NCI-H2107 (cell line): ENCODE measurements at places on chromosomes 2 and 18.

GRCh38 chr2:79097843-79098242, 10.1 kb upstream of the REG1B start:
- DNase-seq, result no peak

DNA sequence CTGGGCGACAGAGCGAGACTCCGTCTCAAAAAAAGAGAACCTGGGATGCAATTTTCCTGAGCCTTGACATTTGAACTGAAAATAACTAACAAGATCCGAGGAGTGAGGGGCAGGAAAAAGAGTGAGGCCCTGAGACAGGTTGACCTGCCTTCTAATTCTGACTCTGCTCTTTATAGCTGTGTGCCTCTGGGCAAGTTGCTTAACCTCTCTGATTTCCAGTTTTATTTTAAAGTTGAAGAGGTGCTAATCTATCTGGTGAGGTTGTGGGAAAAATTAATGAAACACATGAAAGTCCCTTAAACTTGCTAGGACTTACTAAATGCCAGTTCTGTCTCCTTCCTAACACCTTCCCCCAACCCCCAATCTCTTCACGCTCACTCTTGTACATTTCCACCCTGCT, 108.4 kb upstream of the MGAT5 start:
- no peak for DNase-seq

DNA sequence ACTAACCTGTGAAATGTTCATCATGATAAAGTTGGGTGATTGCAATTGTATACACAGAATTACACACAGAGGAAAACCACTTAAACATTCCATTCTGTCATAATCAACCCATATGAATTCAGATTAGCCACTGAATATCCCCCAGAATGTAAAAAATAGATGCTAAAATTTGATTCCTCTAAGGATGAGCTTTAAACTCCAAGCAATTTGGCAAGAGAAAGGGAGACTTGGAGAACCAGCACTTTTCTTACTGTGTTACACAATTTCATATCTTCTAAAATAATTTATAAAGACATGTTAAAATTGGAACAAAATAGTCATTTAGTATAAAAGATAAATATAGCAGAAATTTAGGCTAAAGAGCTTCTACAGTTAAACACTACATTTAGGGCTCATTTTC, 146.3 kb upstream of the LMAN1 start:
- DNase-seq, result no peak

- DNase-seq, result no peak
Measured at GRCh38 chr2:181586569-181587081, 70.3 kb downstream of the CERKL start.

DNA sequence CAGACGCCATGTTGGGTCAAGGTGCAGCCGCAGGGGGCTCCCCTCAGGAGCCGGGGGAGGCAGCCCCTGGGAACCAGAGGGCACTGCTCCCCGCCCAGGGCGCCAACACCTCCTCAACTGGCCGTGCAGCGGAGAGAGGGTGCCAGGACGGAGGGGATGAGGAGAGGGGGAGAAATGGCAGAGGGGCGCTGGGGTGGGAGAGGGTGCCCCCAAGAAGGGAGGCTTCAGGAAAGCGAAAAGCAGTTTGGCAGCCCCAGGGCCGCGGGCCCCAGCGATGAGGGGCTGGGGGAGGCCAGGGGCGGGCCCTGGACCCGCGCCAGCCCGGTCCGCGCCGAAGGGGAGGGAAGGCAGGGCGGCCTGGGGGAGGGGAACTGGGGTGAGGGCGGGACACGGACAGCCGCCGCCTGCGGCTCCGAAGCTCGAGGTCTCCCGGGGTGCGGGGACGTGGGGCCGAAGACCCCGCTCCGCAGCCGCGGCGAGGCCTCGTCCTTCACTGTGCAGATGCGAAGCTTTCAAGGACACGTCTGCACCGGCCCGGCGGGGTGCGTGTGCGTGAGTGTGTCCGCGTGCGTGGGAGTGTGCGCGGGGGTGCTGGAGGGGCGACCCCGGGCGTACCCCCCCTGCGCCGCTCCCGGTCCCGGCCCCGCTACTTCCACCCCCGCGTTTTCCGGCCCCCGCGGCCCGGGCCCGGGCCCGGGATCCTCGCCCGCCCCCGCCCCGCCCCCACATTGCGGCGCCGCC, 1.4 kb downstream of the DNMT3A start:
- DNase-seq, result no peak

GRCh38 chr18:46294318-46294717, 190.1 kb downstream of the HAUS1 start:
- DNase-seq, result no peak

GRCh38 chr2:169853041-169853668, 25.9 kb downstream of the UBR3 start:
- no peak for DNase-seq

- peak; percentile 25 for DNase-seq
Measured at GRCh38 chr2:220215785-220216184, 588.4 kb downstream of the SLC4A3 start.

DNA sequence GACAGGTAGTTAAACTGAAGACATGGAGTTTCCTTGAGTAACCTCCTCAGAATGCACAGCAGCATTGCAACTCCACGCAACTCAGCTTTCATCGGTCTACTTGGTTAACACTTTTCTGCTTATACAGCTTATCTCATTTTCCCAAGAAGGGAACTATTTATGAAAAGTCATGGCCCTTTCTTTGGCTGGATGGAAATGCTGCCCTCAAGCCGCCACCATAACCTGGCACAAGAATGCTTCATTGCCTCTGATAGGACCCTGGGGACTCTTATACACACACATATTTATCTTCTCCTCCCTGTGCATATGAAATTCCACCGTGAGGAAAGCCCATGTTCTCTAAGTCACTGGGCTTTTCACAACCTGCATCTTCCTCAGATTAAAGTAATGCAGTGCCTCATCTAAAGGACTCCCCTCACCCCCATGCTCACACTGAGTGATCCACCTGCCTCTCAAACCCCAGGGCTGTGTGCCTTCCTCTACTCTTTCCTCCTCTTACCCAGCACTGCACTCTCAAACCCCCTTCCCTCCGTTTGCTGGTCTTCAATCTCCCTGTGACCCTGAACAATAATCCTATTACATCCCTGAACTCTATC, 192.0 kb upstream of the HNRNPA3 start:
- DNase-seq, result no peak

- no peak for DNase-seq
Measured at GRCh38 chr18:48818329-48819254, 132.2 kb downstream of the SMAD7 start.

- no peak for DNase-seq
Measured at GRCh38 chr2:32496662-32497061, 131.2 kb upstream of the TTC27 start.

DNA sequence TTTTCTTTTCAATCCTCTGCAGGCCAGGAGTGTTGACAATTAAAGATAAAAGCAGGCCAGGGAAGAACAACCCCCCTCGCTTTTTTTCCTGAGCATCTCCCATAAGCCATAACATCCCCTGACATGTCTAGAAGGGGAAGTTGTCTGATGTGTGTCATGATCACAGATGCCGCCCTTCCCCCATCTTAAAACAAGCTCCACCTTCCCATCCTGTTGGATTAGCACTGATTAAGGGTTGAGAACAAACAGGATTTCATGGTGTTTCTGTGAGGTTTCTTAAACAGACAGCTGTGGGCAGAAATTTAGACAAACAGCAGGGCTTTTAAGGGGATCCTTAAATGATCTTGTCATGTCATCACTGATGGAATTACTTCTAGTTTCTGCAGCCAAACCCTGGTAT, 59.4 kb upstream of the UPP2 start:
- DNase-seq, result no peak

GRCh38 chr18:21602299-21602587, 1.7 kb upstream of the ESCO1 start:
- no peak for DNase-seq

DNA sequence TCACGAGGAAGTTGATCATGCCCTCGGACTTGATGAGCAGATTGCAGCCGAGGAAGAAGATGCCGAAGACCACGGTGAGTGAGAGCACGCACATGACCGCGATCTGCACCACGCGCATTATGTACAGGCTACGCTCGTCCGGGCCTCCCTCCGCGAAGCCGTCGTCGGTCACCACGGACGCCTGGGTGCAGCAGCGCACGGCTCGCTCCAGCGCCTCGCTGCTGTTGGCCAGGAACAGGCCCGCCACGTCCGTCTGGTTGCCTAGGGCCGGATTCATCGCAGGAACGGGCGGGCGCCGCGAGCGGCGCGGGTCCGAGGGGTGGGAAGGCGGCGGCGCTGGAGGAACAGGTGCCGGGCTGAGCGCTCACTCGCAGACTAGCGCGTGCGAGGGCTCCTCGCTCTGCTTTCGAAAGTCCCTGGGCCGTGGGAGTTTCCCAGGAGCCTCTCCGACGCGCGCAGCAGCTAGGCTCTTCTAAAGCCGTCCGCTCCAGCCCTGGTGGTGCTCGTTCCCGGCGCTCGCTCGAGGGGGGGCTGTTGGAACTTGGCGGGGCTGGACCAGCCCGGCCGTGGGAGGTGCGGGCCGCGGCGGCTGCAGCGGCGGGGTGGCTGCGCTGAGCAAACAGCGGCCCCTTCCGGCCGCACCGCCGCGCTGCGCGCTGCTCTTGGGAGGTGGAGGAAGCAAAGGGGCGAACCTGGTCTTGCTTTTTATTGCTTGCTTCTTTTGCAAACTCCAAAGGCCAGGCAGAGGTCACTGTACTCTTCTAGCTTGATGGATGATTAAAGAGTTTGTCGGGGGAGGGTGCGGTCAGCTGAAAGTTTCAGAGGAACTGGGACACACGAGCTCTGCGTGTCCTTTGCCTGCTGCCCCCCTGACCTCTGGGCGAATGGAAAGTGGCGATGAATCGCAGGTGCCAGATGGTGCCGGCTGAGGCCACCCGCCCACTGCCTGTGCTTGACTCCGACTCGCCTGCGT, at the start of gene RPRM:
TSS of gene RPRM (minus strand) at position 474 of the 973 bp plus-strand sequence. CDS start at position 277, 197 bp downstream.
- DNase-seq, result peak; percentile 47

DNA sequence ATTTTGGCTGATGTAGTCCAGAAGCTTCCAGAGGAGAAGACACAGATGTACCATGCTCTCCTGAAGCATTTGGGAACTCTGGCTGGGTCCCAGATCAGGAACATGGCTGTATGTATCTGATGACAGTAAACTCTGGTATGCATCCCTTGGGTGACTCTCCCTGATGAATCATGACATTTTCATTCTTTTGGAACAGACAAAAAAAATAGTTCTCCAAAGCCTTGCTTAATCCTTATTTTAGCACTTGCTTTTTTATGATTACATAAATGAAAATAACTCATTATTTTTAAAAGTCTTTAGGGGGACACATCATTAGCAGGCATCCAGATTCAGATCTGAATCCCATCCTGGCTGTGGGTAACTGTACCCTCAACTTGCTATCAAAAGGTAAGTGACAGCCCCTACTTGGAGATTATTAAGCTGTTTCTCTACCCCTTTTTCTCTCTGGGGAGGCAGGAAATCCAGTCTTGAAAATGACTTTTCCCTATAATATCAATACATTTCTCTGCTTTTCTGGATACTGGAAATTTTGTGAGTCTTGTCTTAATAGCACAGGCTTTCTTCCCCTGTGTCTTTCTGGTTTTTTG, 23.3 kb downstream of the AOX1 start:
- no peak for DNase-seq

DNA sequence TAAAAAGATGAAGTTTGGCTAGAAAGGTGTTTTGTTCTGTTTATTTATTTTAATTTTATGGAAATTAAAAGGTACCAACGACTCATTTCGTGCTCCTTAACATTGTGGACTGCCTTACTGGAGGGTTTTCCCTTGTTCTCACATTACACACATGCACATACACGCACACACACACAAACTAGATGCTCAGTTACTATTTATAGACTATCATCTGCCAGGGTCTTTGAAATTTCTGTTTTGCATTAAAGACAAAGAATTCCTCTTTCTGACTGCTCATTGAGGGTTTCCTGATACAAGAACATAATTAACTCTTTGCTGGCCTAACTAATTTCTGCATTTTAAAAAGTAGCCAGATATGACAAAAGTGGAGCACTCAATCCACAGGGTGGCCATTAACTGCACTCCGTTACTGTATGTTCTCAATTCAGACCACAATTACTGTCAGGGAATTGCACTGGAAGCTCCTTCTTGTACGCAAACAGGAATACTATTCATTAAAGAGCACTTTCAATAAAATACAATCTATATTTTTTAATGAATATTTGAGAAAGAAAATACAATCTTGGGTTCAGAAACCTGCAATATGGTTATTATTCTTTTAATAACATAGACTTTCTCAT, 366.9 kb upstream of the GALNT5 start:
- DNase-seq, result no peak

GRCh38 chr2:182650704-182651103, 65.4 kb upstream of the DNAJC10 start:
- DNase-seq, result peak; percentile 49

GRCh38 chr2:235694721-235695601, 201.1 kb downstream of the AGAP1 start:
- DNase-seq, result no peak

- DNase-seq, result no peak
Measured at GRCh38 chr2:58896638-58897037, 655.5 kb upstream of the FANCL start.

DNA sequence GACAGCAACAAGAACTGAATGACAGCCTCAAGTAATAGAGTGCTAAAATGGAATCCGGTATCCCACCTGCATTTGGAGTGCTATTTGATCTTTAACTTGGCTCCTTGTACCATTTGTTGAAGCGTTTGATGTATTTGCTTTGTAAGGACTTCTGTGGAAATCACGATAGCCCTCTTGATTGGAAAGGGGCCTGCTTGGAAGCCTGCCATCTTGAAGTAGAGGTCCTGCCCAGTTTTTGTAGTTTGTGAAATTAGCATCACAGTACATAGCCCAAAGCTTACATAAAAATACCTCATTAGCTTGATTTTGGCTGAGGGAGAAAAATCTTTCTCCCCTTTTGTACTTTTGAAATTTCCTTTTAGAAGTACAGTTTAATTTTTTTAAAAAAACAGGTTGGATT, 2.7 kb downstream of the CDCA7 start:
- DNase-seq, result no peak

DNA sequence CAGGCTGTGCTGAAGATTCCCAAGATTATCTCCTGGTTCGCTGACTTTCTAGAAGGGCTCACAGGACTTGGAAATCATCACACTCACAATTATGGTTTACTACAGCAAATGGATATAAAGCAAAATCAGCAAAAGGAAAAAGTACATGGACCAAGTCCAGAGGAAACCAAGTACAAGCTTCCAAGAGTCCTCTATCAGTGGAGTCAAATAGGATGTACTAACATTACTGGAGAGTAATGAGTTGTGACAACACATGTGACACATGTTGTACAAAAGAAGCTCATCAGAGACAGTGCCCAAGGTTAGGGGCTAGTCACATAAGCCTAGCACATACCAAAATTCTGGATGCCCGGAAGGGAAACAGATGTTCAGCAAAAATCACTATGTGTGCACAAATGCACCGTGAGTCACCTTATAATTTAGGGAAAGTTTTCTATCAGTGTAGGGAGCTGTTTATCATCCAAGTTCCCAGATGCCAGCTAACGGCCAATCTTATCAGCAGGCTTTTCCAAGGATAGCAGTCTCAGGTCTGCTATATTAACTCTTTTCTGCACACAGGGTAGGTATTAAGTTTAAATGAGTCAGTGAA, 9.5 kb downstream of the TMEM237 start:
- DNase-seq, result no peak

DNA sequence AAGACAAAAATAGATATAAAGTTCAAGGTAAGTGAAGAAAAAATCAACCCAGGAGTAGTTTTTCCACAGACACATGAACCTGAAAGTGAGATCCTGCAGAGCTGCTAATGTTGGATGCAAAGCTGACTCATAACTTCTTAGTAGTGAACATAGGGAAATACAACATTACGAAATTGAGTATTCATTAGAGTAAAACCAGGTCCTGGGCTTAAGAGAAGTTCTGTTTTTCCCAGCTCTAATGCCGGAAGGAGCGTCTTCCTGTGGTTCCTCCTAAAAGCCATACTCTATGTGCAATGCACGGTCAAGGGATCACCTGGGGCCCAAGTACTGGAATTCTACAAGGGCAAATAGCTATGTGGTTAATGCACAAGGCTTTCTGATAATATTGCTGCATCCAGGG, 141.7 kb downstream of the RBMS1 start:
- DNase-seq, result no peak

GRCh38 chr2:39631718-39632117, 34.0 kb upstream of the TMEM178A start:
- DNase-seq, result no peak
